Esophagus mucosa (tissue), 1 donor: ENCODE measurements at places on chromosomes 3 and 15. TPM values are rescaled to one million over a fixed set of nuclear protein-coding genes. Genes with fewer than 3 reads are reported as not detected.

The SLC27A2 gene
- 0.92 TPM for total RNA-seq

The PPP1R14D gene
- not detected for total RNA-seq

GRCh38 chr3:186083746-186084145, 25.1 kb downstream of the ETV5 start:
- ATAC-seq: no peak

The FGF7 gene
- 2.0 TPM for total RNA-seq

- no peak for ATAC-seq
These were observed 246.4 kb upstream of the TLE3 start for GRCh38 chr15:70343961-70344621.

- no peak for ATAC-seq
These were observed 234.9 kb upstream of the HES1 start for GRCh38 chr3:193901007-193901406.

GRCh38 chr3:122100591-122101463, 45.7 kb downstream of the CD86 start:
- ATAC-seq: peak; percentile 48

The OIP5 gene
- total RNA-seq: 6.4 TPM

- no peak for ATAC-seq
These were observed 1.1 kb upstream of the ALCAM start for GRCh38 chr3:105365391-105366325.

The DPPA2 gene
- total RNA-seq: not detected

DNA sequence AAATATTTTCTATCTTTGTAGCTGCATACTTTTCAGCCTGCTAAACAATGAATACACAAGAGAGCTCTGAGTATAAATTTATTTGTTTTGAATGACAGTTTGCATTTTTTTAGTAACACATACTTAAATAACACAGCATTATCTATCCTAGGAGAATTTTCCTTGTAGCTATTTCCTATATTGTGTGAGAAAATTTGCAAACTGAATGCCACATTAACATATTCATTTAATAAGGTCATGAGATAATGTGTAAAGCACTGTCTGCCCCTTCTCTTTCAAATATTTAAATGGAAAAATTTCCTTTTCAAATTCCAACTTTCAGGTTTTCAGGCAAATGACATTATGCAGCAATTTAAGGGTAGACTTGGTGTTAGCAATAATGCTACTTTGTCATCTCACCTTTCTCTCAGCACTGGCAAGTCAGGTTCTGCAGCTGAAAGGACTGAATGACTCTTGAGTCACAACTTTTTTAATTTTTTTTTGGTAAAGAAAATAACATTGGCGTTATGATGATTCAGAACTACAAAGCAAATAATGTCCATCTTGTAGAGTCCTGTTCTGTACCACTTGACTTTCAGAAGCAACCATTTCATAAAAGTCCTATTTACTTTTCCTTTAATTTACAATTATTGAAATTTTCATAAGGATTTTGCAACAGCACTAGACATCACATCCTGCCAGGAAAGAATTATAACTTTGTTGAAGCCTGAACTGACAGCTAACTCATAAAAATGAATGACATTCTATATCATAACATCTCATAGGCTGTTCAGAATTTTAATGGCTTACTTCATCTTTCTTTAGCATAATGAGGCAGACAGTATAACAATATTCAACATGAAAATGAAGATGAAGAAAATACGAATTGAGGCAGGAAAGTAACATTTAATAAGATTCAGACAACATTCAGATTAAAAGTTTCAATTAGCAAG, 681.6 kb upstream of the SEMA6D start:
- no peak for ATAC-seq

- ATAC-seq: no peak
These were observed 20.7 kb downstream of the RAP2B start for GRCh38 chr3:153182501-153183293.

DNA sequence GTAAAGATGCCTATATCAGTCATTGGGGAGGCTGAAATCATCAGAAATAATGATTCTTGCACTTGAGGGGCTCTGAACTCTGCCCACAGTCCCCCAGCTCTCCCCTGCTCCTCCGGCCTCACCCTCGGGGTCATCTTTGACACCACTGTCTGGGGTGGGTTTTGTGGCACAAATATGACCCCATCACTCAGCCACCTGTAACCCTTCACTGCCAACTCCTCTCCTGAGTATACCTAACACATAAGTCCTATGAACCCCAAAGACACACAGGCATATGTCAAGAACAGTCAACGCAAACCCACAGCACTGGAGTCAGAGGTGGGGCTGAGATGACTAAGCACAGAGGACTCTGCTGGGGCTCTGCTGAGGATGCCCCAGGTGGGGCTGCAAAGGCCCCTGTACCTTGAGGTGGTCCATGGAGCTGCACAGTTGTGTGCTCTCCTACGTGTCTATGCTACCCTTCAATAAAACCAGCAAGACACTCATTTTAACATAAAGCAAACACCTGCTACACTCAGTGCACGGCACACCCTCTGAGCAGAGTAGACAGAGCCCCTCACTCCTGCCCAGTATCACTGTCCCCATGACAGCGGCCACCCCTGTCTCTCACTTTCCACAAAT, 29.9 kb downstream of the SLC41A3 start:
- no peak for ATAC-seq

GRCh38 chr3:175585898-175586297, 726.8 kb downstream of the NAALADL2 start:
- peak; percentile 86 for ATAC-seq

GRCh38 chr3:64027658-64028057, 4.4 kb upstream of the PSMD6 start:
- no peak for ATAC-seq

The ASB14 gene
- total RNA-seq: not detected

DNA sequence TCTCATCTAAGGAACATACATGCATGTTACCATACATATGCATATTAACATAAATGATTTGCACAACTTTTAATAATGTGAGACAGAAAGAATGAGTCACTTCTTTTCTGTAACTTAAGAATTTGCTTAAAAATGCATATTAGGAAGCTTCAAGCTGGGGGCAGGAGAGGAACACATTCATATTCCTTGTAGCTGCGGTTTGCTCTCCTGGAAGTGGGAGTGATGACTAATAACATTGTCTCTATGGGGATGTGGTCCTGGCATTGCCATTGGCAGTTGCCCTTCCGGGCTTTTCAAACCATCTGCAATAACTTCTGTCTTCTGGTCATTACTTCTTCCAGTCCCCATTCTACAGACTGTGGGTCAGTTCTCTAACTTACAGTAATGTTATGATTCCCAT, 15.6 kb downstream of the CHST2 start:
- ATAC-seq: peak; percentile 47

DNA sequence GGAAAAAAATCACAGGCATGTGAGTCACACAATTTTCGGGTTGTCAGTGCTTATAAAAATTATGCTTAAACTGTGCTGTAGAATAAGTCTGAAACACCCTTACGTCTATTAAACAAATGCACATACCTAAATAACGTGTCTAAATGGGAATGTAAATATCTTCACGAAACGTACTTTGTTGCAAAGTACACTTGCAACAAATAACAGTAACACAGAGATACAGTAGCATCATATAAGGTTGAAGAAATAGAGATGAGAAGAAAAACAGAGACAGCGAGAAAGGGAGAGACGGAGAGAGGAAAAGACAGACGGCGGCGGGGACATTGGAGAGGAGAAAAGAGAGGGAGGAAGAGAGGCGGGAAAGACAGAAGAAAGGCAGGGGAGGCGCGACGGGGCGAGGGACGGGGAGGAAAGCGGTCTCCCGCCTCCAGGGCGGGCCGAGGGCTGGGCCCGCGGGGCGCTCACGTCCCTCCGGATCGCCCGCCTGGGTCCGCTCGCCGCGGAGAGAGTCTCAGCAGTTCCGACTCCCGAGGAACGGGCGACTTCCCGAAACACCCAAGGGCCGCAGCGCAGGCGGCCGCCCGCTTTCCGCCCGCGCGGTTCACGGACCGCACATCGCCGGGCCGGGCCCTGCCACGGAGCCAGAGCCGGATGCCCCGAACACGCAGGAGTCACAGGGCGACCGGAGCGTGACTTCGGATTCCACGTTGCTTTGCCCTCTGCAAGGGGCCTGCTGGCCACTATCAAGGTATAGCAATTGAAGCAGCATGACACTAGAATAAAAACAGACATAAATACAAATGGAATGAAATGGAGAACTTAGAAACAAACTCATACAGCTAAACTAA, 153.4 kb downstream of the LMLN start:
- no peak for ATAC-seq

DNA sequence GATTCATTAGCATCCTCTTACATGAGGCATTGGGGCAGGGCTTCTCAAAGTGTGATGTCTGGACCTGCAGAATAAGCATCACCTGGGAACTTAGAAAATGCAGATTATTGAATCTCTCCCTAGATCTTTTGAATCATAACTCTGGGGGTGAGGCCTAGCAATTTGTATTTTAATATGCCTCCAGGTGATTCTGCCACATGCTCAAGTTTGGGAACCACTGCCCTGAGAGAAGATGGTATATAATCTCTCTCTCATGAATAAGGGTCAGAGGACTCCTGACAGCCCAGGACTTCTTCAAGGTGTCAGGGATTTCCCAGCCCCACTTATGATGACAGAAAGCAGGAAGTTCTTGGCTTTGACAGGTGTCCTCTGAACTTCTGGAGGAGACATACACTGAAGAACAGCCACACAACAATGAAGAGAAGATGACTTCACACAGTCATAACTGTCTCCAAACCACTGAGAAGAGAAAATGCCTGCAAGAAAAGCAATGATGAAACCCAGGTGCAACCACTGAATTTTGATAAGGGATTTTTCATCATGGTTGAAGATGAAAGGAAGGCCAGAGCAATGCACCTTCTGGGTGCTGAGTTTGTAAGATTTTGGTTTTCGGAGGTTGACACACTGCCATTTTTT, 211.9 kb upstream of the MRPL3 start:
- ATAC-seq: no peak

DNA sequence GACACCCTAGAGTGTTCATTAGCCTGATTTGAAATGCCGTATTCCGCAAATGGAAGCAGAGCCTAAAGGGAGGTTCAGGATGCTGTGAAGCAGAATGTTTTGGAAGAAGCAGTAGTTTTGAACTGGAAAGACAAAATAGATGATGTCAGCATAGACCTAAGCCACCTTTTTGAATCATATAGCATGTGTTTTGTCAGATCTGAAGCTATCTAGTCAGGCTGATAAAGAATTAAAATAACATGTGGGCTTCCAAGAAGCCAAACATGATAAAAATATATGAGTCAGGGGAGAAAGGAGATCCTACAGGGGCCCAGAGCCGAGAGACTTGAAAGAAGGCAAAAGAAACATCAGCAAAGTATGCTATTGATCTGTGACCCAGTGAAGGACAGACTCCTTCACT, 47.2 kb upstream of the RASA2 start:
- no peak for ATAC-seq

GRCh38 chr15:77083381-77084160, 12.7 kb upstream of the TSPAN3 start:
- ATAC-seq: peak; percentile 97

GRCh38 chr3:37330466-37330865, 156.1 kb upstream of the LRRFIP2 start:
- ATAC-seq: no peak

DNA sequence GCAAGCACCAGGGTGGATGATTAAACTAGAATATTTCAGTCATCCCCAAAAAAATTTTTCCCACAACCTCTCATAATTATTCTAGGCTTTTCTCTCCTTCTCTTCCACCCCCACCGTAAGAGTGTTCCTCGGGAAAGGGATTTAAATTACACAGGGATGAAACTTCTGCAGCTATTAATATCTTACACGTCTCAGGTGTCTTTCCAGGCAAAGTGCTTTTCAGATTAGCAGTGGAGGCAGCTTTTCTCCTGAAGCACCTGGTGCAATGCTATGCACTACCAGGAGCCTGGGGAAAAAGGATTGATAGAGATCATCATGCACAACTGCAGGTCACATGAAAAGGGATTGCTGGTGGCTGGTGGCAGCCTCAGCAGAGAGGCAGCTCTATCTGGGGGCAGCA, 250.4 kb downstream of the NTRK3 start:
- ATAC-seq: no peak

DNA sequence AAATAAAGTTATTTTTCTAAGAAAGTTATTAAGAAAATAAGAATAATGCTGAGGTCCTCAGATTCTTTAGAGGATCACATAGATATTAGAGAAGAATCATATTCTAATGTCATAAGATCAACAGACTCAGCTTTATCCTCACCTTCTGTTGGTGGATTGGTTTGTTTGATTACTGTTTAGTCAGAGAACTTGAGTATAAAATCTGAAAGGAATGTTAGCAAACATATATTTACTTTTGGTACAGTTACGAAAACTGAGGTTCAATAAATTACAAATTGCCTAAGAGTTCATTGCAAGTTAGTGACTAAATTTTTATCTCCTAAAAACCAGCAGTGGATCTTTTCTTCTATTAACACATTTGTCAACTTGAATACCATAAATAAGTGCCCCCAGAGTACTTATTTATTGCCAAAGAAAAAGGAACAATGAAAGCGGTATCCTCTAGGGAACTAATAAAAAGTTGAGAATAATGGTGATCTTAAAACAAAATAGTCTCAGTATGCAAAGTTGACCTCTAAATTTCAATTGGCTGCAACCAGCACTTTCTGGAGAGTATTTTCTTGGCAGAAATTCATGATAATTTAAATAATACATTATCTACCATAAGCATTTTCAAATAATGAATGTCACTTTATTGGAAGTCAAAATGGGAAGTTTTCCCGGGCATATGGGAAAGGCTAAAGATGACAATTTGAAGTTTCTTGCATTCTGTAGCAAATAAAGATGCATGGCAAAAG, 296.8 kb downstream of the OTOL1 start:
- ATAC-seq: no peak

The GOLGA8J gene
- total RNA-seq: 0.20 TPM

GRCh38 chr15:65792138-65792987, at the start of gene DENND4A:
Gene DENND4A (minus strand): TSS chr15:65792293. CDS start chr15:65756450, 35,843 bp downstream.
- peak; percentile 96 for ATAC-seq

DNA sequence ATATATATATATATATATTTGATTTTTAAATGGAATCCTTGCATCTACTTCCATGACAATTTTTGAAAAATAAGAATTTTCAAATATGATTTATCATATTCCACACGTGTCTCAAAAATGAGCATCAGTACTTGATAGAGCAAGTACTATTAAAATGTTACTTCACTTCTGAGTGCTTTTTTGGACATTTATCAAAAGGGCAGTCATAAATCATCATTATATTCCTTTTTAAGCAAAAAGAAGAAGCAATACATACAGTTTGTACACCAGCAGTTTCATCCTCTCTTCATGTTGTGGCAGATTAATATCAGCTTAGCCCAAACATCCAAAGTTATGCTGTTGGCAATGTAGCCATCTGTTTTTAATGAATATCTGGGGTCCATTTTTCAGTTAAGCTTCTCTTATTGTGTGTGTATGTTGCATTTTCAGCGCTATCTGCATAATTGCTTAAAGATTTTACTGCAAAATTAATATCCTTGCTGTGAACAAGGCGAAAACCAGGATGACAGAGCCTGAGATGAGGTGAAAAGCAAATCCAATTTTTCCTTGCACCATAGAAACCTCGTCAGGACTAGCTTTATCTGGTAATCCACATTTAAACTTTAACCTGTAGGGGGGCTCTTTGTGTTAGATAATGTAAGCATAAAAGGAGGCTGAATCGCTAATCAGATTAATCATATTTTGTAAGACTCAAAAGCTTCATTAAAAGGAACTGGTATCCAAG, 604.9 kb upstream of the AGTR1 start:
- no peak for ATAC-seq
